CMK (cell line): ENCODE measurements at places on chromosomes 5 and 9.

DNA sequence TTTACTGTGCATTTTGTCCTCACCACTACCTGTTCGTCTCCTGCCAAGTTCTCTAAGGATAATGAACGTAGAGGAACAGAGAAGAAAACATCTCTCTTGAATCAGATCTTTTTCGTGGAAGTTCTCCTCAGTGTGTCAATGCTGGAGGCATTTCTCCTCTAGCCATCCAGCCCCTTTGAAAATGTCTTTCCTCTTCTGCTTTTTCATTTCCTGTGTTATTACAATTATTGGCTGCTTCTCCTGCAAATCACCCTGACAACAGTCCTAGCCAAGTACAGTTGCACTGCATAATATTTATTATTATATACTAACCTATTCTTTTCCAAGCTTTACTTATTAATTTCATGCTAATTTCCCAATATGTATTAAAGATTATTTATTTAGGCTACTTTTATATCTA, 61.8 kb upstream of the TRPM3 start:
- no peak for DNase-seq

- no peak for DNase-seq
These were observed 72.2 kb downstream of the WDR41 start for GRCh38 chr5:77419644-77420582.

DNA sequence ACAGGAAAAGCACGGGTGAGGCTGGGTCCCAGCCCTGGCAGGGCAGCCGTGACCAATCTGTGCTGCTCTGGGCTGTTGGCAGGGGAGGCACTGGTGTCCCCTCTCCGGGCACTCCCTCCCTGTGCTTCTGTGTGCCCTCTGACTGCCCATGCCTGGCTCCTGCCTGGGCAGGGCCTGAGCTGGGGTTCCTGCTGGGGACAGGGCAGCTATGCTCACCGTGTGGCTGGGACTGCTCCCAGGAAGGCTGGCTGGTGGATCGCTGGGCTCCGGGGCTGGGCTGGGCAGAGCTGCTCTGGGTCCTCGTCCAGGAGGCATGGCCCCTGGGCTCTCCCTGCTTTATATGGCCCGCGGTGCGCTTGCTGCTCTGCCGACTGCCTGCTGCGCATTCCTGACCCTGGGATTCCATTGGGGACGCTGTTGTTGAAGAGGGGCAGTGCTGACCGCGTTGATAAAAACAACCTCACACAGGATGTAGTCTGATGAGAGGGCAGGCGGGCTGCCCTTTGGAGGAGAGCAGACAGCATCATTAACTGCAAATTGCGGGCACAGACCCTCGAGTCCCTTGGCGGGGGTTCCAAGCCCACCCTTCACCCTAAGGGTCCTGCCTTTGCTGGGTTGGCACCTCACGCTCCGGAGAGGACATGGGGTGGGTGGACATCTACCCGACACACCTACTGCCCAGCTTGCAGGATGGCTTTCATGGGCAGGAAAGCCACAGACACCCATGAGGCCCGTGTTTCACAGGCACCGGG, 955 bp downstream of the QRFP start:
- no peak for DNase-seq

GRCh38 chr5:38615981-38616451, 59.6 kb upstream of the LIFR start:
- DNase-seq: no peak

- DNase-seq: no peak
These were observed 34.0 kb downstream of the B4GALT1 start for GRCh38 chr9:33133186-33133585.
